ENCODE measurements at places on chromosomes 5 and 9.

GRCh38 chr9:111147041-111147440, 108.8 kb upstream of the LPAR1 start:
- DNase-seq = no peak

GRCh38 chr9:88605512-88606362, 70.8 kb downstream of the NXNL2 start:
- no peak for DNase-seq

DNA sequence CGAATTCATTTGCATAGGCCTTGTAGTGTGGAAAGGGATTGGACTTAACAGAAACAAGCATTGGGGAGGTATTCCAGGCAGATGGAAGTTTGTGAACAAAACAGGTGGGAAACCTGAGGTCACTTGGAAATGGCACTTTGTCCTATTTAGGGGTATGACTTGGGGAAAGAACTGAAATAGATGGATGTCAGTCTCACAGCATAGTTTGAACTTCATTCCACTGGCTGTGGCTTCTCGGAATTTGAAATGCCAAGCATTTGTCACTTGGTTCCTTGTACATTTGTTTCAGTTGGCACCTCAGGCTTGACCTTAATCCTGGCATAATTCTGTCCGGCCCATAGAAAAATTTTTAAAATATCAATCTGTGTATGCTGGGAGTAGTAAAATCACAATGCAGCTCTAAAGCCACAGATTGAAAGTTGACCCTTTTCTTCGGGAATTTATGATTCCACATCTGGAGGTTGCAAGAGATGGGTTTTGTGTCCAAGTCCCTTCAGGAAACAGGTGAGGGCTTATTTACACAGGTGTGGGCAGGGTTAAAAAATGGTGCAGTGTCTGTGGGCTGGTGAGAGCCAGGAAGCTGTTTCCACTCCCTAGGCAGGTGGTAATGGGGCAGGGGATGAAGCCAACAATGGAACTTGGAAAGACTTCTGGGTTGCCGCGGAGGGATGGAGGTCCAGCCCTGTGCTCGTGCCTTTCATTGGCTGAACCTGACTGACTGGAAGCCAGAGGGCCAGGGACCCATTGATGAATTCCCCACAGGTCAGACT, 39.2 kb upstream of the PDE8B start:
- no peak for DNase-seq

GRCh38 chr9:108889649-108890067, 27.6 kb downstream of the ACTL7A start:
- DNase-seq = no peak

DNA sequence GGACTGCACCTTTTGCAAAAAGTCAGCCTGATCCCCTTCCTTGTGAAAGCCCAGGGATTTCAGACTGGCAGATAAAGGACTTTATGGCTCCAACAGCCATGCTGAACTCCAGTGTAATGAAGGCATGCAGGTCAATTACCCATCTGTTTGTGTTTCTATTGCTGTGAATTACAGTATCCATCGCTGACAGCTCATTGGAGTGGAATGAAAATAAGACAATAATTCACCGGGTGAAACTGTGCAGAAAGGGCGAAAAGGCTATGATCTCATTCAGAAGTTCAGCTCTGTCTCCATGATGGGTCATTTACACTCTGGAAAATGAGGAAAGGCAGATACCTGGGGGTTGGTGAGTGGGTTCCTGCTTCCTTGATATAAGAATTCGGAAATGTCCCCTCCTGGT, 148.0 kb downstream of the BRINP1 start:
- DNase-seq = no peak

DNA sequence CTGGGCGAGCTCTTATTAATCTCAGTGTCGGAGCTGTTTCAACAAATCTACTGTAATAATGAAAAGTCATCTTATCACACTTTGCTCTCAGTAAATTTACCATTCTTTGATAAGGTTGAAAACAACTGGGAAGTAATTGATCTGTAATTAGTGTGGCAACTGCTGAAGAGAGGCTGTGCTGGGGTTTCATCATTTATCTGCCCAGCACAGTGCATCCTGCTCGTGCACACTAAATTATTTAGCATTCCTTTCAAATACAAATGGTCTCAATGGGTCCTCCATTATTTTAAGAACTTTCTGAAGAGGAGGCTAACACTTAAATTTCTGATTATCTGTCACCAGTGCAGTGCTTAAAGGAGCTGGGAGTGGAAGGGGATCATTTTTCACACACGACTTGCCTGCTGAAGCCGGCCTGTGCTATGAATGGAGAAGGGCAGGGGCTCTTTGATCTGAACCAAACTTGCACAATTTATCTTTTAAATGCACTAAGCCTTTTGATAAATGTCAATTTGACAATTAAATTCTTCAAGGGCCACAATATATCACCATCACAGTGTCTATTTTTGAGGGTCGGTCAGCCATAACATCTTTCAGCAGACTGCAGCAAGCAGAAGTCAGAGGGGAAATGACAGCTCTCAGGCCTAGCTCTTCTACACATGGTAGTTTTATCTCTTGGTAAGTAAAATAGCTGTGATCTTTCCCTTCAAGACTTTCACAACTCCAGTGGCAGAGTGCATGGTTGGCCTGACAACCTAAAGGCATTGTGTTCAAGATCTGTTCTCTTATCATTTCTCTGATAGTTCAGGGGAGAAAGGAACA, 106.4 kb upstream of the EFNA5 start:
- no peak for DNase-seq

- DNase-seq = no peak
Measured at GRCh38 chr9:18755263-18755662, 277.7 kb downstream of the SAXO1 start.

- DNase-seq = no peak
Measured at GRCh38 chr5:173298213-173298926, 29.8 kb downstream of the STC2 start.

- DNase-seq = no peak
Measured at GRCh38 chr5:75571547-75571946, 39.7 kb upstream of the ANKDD1B start.

- DNase-seq = no peak
Measured at GRCh38 chr5:64671678-64672077, 18.6 kb upstream of the SHISAL2B start.

- DNase-seq = no peak
Measured at GRCh38 chr9:96158909-96159575, 142.9 kb downstream of the HSD17B3 start.

- peak; percentile 29 for DNase-seq
Measured at GRCh38 chr5:159094745-159095144, 5.0 kb downstream of the EBF1 start.

- no peak for DNase-seq
Measured at GRCh38 chr5:37714756-37715155, 125.1 kb downstream of the GDNF start.

DNA sequence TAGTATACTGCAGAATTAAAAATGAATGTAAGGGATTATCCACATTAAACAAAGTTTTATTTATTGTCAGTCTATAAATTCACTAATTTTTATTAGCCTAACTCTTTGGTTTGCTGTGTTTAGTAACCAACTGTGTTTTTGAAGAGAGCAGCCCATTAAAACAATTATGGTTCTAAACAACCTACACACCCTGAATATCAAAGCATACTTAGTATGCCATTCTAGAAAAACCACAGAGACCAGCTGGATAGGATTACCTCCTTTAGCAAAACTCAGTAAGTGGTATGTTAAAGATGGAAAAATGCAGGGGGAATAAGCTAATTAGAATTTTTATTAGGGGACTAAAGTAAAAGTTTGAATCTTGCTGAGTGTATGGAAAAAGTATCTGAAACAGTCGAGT, 1981.7 kb upstream of the NUDT12 start:
- DNase-seq = no peak

DNA sequence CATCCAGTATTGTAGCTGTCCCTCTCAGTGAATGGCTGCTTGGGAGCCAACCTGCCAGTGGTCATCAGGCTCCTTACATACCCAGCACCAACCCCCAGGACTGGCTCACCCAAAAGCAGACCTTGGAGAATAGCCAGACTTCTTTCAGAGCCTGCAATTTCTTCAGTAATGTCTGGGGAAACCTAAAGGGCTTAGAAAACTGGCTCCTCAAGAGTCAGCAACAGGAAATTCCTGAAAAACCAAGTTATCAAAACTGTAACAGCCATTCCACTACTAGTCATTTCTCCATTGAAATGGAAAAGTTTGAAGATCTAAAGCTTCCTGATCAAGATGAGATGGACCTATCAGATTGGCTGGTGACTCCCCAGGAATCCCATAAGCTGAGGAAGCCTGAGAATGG, 12.3 kb upstream of the STING1 start:
- DNase-seq = no peak

GRCh38 chr5:3896098-3896497, 300.5 kb downstream of the IRX1 start:
- DNase-seq = no peak

GRCh38 chr5:56543441-56544388, 271.6 kb upstream of the MAP3K1 start:
- DNase-seq = no peak

DNA sequence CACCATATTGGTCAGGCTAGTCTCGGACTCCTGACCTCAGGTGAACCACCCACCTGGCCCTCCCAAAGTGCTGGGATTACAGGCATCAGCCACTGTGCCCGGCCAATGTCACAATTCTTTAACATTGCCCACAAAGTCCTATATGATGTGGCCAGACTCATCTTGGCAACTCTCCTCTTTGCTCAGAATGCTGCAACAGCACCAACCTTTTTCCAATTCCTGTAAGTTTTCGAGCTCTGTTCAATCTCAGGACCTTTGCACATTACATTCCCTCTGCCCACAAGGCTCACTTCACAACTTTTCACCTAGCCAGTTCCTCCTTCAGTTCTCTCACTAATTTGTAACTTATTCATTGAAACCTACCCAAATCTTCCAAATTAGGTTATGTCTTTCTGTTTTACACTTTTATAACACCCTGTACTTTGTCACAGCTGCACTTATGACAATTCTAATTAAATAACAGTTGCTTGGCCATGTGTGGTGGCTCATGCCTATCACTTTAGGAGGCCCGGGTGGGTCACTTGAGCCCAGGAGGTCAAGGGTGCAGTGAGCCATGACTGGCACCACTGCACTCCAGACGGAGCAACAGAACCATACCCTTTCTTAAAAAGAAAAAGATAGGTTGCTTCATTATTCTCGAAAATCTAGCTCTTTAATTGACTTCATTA, 30.9 kb upstream of the GLDC start:
- DNase-seq = no peak

DNA sequence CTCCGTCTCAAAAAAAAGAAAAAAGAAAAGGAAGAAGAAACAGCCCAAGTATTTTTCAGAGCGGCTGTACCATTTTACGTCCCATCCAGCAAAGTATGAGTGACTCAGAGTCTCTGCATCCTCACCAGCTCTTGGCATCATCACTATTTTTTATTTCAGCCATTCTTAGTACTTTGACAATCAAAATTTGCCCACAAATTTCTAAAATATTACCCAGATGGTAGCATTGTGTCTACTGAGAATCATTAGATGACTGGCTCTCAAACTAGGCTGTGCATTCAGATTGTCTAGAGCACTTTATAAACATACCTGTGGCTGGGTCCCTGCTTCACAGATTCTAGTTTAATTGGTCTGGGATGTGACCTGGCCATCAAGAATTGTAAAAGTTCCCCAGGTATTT, 21.6 kb upstream of the MELK start:
- DNase-seq = no peak

GRCh38 chr5:6198531-6198930, 179.8 kb downstream of the MED10 start:
- no peak for DNase-seq

GRCh38 chr9:38094165-38094564, 25.1 kb upstream of the SHB start:
- DNase-seq = no peak

DNA sequence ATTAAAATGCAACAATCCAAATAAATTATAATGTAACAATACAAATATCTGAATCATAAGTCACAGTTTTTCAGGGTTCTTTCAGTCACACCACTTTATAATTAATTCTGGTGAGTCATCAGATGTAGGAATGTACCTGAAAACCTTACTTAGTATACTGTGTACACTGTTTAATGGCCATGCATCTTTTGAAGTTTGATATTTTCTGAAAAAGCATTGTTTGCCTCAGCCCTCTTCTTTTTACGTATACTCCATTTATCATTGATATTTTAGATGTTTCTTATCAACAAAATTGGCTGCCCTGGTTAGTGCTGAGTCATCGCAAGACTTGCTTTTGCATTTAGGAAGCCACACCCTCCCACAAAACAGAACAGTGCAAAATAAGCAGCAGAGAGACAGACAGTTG, 218.6 kb downstream of the PJA2 start:
- DNase-seq = no peak

- no peak for DNase-seq
Measured at GRCh38 chr5:172496671-172497371, 42.5 kb upstream of the SH3PXD2B start.

DNA sequence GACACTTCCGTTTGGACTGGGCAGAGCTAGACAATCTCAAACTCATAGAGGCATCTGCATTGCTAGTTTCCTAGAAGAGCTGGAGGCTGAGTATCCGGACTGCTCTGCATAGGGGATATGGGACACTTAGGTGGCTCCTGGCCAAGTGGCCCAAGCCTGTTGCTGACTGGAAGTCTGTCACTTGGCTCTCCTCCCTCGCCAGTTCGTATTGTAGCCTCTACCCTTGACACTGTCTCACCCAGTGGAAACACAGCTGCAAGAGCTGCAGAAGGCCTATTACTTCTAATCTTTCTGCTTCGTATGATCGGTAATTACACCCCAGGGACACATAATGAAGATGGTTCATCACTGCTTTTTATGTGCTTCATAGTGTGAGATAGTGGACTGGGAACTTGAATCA, 34.7 kb downstream of the ITGA1 start:
- DNase-seq = no peak

DNA sequence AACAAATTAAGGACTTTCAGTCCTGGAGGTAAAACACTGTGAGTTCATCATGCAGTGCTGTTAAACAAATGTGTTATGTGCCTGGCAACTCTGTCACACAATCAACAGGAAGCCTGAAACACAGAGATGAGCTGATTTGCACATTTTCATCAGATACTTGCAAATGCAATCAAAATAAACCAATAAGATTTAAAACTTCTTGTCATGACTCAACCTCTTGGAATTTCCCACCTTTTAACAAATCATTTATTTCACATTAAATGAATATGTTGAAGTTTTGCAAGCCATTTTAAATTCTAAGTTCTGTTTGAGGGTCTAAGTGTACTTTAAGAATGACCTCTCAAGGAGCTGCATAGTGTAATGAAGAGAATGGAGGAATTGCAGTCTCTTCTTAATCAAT, 64.4 kb downstream of the ANXA1 start:
- DNase-seq = no peak

DNA sequence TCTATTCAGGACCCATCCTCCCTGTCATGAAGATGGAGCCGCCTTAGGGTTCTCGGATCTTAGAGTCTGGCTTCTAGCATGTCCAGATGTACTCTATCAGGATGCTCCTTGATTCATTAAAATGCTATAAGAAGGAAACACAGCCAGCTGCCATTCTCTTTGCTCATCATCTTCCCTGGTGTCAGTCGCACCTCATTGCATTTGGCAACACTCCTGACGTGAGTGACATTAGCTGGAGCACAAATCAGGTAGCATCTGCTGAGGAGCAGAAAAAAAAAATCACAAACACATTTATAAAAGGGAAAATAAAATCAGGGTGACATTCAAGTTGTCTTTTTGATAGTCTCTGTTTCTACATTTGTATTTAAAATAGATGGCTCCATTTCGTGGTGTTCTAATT, 226.1 kb upstream of the NMUR2 start:
- DNase-seq = peak; percentile 37

- DNase-seq = no peak
Measured at GRCh38 chr9:69715096-69715495, 42.9 kb upstream of the APBA1 start.

GRCh38 chr5:136809382-136809781, 444.0 kb upstream of the TRPC7 start:
- no peak for DNase-seq

All from NCI-H345 (cell line).